ENCODE measurements at places on chromosomes 5 and 9.
A peak's percentile ranks its signal among the peaks of the same experiment; 100 is the strongest.

DNA sequence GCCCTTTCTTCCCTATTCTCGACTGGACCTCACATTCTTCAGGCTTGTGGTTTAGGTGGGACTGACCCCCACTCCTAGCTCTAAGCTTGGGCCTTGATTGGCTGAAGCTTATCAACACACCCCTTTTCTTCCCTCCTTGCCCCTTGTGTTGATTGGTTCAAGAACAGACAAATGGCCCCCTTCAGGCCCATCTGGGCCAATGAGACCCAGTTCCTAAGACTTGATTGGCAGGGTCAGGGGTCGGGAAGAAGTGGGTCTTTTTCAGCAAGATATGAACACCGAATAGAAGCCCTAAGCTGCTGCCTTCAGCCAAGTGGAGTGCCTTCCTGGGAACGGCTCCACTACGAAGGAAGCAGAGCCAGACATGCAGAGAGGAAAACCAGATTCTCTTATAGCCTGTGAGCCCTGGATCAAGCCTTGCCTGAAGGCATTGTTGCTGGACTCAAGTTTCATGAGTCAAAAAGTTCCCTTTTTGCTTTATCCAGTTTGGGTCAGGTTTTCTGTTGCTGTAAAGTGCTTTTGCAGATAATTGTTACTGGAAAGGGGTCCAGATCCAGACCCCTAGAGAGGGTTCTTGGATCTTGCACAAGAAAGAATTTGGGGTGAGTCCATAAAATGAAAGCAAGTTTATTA lies 22.4 kb upstream of the NCS1 start:
- DNase-seq = no peak

DNA sequence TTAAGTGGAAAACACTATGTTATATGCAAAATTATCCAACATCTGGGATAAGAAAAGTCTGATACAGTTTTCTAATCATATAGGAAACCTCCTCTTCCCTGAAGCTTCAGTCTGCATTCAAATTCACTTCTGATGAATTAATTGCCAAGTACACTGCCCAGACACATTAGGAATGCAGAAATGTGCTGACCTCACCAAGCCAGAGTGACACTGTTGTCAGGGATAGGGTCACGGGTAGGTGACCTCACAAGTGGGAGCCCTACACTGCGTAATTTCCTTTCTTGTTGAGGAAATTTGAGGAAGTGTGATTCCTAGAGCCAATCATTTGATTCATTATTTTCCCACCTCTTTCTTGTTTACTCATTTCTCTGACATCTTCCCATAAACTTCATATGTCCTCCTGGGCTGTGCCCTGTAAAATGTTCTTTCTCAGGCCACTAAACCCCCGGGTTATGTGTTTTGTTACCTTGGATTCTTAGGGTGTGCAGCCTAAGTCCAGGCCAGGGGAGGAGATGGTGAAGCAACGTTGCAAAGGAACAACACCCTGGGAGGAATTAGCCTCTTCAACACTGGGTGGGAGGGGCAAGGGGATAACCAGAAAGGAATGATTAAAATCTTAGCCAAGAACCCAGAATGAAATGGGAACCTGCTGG lies 411.9 kb downstream of the MTRR start:
- DNase-seq = no peak

DNA sequence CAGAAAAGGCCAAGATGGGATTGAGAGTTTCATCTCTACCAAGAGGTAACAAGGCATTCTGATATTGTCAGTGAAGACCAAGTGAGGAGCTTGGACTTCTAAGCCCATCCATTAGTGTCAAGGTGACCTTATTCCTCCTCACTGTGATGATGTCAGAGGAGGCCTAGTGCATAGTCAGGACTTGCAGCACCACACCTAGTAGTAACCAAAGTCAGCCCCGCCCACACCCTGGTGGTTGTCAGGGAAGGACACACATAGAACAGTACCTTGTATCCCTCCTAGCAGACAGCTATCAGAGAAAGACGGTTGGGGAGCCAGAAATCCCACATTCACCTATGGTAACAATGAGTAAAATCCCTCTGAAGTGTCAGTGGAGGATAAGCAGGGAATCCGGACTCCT lies 111.7 kb downstream of the AP3B1 start:
- DNase-seq = no peak

DNA sequence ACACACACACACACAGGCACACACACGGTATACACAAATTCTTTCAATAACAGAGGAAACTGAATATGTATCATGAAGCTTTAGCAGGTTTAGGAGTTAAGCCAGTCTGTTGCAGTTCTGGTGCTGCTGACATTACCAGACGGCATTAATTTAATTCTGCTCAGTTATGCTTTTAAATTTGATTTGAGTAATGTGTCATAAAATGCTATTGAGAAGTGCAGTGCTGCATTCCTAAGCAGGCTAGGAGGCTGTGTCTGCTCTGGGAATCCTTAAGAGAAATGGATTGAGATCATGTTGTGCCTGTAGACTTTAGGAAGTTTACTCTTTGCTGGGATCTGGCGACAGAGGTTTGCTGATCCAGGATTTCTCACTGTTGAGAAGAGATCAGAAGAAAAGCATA lies 733.8 kb downstream of the BRINP1 start:
- no peak for DNase-seq

DNA sequence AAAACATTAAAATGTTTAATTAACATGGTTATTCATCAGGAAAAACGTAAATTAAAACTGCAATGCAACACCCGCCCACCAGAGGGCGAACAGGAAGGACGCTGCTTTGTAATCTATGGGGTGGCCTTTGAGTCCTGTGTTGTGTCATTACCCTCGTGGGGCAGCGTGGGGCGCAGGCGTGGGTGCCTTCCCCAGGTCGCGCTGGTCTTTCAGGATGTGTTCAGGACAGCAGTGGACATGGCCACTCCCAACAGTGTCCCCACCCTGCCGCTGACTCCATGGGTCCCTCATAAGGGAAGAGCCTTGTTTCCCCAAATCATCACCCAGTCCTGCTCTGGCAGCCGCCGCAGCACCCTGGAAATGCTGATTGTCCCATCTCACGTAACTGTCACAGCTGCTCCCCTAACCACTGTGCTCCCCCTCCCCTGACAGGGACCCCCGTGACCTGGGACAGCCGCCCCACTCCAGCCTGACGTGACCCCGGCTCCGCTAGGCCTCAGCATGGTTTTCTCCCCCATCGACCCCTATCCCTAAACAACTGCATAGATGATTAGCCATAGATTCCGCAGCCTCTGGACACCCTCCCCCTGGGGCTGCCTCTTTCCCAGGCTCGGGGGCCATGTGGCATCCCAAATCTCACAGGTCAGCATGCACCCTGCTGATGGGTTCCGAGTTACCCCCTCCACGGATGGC lies 36.4 kb downstream of the GLT6D1 start:
- DNase-seq = peak; percentile 11

GRCh38 chr5:170154744-170155143 lies 49.0 kb downstream of the FOXI1 start:
- DNase-seq = no peak

GRCh38 chr5:13843175-13843846 lies 101.2 kb downstream of the DNAH5 start:
- DNase-seq = no peak
